ENCODE measurements at places on chromosomes 5 and 9.

DNA sequence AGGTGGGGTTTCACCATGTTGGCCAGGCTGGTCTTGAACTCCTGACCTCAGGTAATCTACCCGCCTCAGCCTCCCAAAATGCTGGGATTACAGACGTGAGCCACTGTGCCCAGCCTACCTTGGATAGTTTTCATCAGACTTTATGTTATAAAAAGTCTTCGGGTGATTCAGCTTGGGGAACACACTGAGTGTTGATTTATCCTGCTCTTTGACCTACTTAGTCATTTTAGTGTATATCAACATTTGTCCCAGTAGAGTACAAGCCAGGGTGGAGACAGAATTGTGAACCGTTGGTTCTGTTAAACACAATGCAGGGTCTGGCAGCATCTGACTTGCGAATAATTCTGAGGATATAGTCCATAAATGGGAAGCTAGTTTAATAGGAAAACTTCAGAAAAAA, 39.7 kb downstream of the NFX1 start:
- DNase-seq = no peak

- no peak for DNase-seq
Measured at GRCh38 chr5:129107637-129108036, 13.1 kb downstream of the ISOC1 start.

DNA sequence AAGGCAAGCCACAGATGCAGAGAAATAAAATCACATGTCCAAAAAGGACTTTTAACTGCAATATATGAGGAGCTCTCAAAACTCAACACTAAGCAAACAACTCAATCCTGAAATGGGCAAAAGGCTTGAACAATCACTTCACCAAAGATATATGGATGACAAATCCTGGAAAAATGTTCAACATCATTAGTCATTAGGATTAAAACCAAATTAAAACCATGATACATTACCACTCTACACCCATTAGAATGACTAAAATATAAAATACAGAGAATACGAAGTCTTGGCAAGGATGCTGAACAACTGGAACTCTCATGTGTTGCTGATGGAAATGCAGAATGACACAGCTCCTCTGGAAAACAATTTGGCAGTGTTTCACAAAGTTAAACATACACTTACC, 277.4 kb downstream of the TLE1 start:
- DNase-seq = no peak

- no peak for DNase-seq
Measured at GRCh38 chr9:111065414-111065813, 27.1 kb upstream of the LPAR1 start.

GRCh38 chr9:124449381-124450151, 685 bp upstream of the ADGRD2 start:
- DNase-seq = no peak

DNA sequence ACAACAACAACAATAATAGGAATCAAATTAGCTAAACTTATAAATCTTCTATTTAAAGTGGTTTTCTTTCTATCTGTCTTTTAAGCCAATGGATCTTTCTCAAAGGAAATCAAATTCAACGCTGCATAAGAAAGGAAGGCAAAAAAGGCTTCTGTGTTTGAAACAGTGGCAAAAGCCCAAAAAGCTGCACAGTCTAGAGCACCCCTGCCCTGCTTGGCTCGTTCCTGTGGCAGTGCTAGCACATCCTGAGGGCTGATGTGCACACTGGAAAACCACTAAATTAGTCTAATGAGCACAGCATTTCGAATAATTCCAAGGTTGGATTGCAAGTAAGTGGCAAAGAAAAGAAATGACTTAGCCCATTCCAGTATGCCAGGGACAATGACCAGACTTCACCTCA, 80.7 kb downstream of the AP3B1 start:
- no peak for DNase-seq

DNA sequence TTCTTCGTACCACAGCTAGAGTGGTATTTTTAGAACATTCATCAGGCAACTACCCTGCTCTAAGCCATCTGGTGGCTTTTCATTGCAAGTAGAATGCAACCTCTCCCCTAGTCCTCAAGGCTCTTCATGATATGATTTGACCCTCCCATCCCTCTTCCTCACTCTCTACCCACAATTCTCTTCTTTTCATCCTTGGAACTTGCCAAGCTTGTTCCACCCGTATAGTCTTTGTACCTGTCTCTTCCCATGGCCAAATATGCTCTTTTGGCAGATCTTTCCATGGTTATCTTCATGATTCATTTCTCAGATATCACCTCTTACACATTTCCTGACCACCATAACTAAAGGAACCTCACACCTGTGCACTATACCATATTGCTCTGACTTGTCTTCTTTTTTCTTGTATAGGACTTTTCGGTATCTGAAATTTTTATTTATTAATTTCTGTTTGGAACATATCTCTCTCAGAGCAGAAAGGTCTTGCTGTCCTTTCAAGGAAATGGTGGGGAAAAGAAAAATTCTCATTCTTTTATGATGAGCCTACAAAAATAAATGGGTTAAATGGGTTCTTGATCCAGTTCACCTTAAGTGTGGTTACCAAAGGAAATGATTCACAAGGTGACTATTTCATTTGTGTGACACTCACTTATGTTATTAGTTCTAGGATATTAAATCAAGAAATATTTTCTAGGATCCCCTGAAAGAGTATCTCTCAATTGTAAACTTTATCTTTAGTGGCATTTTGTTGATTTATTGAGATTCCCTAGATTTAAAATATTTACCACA, 3.7 kb upstream of the CD274 start:
- no peak for DNase-seq

All from stimulated activated CD8-positive, alpha-beta memory T cell treated with anti-CD3 and anti-CD28 coated beads, Interleukin-4, amount 100 ng/mL, for 4 hours (primary cell).